Prostate gland (tissue), 2 donors: ENCODE measurements at places on chromosomes 5 and 9.

DNA sequence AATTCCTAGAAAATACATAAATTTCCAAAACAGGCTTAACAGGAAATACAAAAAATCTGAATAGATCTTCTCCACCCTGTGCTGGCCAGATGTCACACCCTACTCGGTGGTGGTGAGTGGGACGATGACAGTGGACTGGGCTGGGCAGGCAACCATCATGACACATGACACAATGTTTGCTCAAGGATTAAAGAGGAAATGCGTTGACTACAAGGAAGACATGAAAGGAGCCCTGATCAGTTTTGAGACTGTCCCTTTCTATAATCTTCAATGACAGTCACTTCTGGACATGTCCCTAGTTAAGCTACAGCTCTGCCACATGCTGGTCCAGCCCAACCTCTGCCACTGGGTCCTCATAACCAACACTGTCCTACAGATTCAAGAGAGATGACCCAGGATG, 99.8 kb downstream of the ZDHHC21 start:
- DNase-seq: no peak

GRCh38 chr9:121399126-121399882, 29.3 kb upstream of the STOM start:
- no peak for DNase-seq

DNA sequence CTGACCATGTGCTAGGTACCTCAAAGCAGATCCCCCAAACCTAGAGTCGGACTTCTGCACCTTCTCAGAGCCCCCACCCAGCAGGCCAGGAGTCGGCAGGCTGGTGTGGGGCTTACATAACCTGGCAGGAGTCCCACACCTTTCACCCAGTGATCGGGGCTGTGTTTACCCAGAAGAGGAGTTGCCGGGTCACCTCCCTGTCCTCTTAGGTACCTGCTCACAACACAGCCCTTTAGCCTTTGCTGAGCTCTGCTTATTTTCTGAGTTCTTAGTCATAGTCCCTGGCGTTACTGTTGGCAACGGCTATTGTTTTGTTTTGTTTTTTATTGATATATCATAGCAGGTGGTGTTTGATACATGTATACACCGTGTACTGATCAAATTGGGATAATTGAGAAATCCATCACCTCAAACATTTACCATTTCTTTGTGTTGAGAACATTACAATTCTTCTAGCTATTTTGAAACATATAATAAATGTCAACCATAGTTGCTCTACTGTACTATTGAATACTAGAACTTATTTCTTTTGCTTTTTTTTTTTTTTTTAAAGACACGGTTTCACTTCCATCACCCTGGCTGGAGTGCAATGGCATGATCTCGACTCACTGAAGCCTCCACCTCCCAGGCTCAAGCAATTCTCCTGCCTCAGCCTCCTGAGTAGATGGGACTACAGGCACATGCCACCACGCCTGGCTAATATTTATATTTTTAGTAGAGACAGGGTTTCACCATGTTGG, 10.4 kb upstream of the EEIG1 start:
- DNase-seq: no peak

GRCh38 chr9:124254261-124254682, 3.5 kb upstream of the NEK6 start:
- DNase-seq: no peak

DNA sequence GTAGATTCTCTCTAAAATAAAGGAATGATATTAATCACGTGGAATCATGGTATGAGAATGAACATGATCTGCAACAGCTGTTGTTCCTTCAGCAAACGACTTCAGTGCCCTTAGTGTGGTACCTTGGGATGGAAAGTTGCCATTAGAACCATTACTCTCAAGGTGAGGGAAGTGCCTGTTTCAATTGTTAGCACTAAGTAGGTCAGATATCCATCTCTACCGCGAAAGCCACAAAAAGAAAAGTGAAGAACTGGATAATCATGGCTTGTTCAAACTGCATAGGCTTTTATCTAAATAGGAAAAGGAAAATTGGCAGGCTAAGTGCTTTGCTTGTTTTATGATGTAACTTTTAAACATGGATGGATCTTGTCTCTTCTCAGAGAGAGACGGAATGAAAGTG, 380.7 kb downstream of the MRPS30 start:
- DNase-seq: no peak

GRCh38 chr9:115254287-115255180, 136.6 kb upstream of the TNC start:
- no peak for DNase-seq
